ENCODE measurements at places on chromosomes 11 and 22. TPM values are rescaled to one million over a fixed set of nuclear protein-coding genes. Genes with fewer than 3 reads are reported as not detected.

DNA sequence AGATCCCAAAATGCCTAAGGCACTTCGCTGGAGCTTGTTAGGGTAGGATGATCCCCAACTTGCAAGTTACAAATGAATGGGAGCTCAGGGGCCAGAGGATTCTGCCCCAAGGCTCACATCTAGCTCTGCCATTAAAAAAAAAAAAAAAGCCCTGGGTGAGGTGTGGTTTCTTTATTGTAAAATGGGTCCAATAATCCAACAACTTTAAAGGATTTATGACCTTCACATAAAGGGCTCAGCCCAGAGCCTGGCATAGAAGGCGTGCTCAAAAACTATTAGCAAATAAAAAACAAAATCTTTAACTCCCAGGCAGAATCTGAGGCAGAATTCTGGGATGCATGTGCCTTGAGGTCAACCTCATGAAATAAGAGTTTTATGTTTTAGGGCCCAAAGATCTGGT, 42.5 kb downstream of the WT1 start:
- no peaks in the 10 kb centered on the region for H3K4me1 ChIP-seq
- H3K27me3 ChIP-seq, result peaks cover 16% of the 10 kb centered on the region
- no peak overlapping the region for H3K4me3 ChIP-seq
- no peak overlapping the region for H3K27ac ChIP-seq

DNA sequence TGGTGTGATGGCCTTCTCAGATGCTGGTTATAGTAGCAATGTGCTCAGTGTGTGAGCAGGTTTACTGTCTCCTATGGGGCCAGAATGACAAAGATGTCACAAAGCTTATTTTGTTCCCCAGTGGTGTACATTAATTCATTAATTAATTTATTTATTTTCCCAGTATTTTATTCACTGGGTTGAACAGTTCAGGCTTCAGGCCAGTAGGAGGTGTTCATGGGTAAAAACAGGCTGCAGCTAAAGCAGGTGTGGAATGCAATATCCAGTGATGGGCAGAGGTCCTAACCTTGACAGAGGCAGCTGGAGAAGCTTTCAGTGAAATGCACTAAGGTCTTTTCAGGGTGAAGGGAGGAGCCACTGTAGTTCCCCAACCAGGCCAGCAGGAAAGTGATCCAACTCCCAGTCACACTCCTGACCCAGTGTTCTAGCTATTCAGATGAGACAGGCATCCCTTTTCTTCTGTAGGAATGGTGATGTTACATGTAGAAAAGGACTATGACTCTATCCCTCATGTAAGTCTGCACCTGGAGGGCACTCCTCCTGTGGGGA, 7.8 kb upstream of the FANCF start:
- DNase-seq, result no peak
- no peaks in the 10 kb centered on the region for H3K4me1 ChIP-seq
- H3K27me3 ChIP-seq, result no peaks in the 10 kb centered on the region
- no peak overlapping the region for H3K27ac ChIP-seq

- no peaks in the 10 kb centered on the region for H3K27me3 ChIP-seq
- no peaks in the 10 kb centered on the region for H3K36me3 ChIP-seq
Measured at GRCh38 chr22:22703715-22704114, 59.3 kb downstream of the GGTLC2 start.

GRCh38 chr11:114153224-114153623, 93.7 kb downstream of the ZBTB16 start:
- no peaks in the 10 kb centered on the region for H3K36me3 ChIP-seq
- peaks cover 3% of the 10 kb centered on the region for H3K4me1 ChIP-seq
- no peak overlapping the region for H3K27ac ChIP-seq
- no peaks in the 10 kb centered on the region for H3K27me3 ChIP-seq

DNA sequence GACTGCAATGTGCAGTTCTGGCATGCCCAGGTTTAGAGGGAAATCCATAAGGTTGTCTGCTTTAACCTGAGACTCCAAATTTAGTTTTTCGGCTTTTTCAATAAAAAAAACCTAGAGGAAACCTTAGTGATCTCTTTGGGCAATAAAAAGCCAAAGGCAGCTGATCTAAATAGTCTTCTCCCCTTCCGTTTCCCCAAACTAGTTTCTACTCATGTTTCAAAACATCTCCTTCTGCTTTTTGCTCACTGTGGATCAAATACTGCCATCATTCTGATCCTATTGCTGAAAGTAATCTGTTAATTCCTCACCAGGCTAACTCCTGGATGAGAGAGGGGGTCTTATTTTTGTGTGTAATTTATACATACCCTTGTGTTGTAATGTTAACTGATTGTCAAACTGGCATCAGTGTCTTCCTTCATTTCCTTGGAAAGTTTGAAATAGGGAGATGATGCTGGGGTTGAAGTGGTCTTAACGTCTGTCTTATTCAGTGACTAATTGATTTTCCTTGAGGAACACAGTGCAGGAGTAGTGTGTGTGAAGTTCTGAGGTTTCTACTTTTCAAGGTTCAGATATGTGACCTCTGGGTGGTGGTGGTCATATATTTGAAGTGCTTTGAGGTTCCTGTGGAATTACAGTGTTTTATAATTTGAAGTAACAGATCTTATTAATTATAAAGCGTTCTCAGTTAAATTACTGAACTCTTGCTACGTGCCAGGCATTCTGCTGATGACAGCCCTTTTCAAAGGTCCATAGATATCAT, 55.0 kb downstream of the ARHGAP42 start:
- H3K36me3 ChIP-seq, result no peaks in the 10 kb centered on the region
- H3K4me1 ChIP-seq, result peaks cover 63% of the 10 kb centered on the region
- H3K27me3 ChIP-seq, result no peaks in the 10 kb centered on the region
- H3K27ac ChIP-seq, result peak overlapping the region; percentile 99

DNA sequence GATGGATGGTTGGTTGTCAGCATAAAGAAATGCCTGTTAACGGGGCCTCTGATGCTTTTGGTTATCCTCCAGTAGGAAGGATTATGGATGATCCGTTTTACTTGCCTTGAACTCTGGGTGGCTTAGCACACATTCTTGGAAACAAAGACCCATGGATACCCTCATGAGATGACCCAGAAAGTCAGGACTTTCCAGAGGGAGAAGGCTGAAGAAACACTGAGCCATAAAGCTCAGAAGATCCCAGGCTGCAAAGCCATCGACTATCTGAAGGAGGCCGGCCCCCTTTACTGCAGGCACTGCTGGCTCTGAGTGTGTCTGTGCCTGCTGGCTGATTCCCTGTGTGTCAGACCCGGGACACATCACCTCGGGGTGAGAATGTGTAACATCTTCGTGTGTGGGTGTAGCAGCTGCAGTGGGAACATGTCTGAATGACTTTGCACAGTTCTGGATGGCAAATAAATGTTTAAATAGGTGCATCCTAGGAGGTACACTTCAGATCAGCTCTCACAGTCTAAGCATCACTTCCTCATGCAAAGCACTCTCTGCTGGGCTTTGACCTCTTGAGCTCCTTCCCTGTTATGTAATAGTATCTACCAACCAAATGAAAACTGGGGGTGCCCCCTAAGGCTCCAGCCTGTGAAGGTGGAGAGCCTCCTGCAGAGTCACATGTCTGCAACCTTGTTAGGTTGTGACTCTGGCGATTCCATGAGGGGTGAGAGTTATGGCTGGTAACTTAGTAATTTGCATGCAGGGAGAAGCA, 1084.9 kb downstream of the TBC1D22A start:
- H3K4me3 ChIP-seq, result no peak overlapping the region
- H3K27ac ChIP-seq, result no peak overlapping the region

- H3K27me3 ChIP-seq, result no peaks in the 10 kb centered on the region
- no peak for DNase-seq
- no peak overlapping the region for H3K4me3 ChIP-seq
- H3K27ac ChIP-seq, result no peak overlapping the region
- H3K36me3 ChIP-seq, result no peaks in the 10 kb centered on the region
Measured at GRCh38 chr11:2621894-2622293, 77.9 kb downstream of the KCNQ1OT1 start.

DNA sequence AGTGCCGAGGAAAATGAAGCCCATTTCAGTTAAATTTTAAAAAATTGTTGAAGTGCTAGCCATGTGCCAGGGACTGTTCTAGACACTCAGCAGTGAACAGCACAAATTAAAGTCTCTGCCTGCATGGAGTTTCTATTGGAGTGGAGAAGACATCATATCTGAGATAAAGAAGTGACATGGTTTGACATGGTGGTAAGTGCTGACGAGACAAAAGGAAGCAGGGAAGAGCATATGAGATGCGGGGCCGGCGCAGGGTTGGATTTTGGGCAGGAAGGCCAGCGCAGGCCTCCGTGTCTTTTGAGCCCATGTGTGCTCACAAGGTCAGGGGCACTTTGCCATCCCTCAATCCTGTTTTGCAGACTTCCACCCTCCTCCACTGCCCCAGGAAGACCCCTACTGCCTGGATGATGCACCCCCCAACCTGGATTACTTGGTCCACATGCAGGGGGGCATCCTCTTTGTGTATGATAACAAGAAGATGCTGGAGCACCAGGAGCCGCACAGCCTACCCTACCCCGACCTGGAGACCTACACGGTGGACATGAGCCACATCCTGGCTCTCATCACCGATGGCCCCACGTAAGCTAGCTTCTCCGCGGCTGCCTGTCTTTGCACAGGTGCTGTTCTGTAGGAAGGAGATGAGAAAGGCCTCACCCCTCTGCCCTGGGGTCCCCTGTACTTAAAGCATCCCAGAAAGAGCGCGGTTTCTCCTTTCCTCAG, 29.6 kb downstream of the AMPD3 start:
- peaks cover 5% of the 10 kb centered on the region for H3K27me3 ChIP-seq
- no peak overlapping the region for H3K27ac ChIP-seq
- no peaks in the 10 kb centered on the region for H3K4me1 ChIP-seq
- DNase-seq, result no peak
- H3K36me3 ChIP-seq, result no peaks in the 10 kb centered on the region

DNA sequence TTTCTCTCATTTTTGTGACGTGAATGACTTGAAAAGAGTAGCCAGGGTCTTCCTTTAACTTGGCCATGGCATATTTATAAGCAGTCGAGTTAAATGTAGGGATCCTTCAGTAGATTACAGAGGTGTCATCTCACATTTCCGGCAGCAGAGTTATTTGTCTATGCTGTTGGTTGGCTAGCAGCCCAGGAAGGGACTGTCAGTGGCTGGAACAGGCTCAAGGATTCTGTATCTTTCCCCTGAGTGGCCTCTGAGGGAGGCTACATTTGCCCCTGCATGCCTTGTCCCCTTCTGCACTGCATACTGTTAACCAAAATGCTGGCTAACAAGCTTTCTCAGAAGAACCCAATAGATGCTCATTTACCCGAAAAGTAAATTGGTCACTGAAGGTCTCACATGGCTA, 187.6 kb downstream of the PGR start:
- peaks cover 10% of the 10 kb centered on the region for H3K4me1 ChIP-seq
- H3K4me3 ChIP-seq, result no peak overlapping the region
- peak overlapping the region; percentile 44 for H3K27ac ChIP-seq
- no peaks in the 10 kb centered on the region for H3K27me3 ChIP-seq
- DNase-seq, result peak; percentile 39
- peaks cover 20% of the 10 kb centered on the region for H3K36me3 ChIP-seq

GRCh38 chr11:79296141-79296540, 144.7 kb downstream of the TENM4 start:
- H3K27me3 ChIP-seq, result no peaks in the 10 kb centered on the region
- no peak overlapping the region for H3K4me3 ChIP-seq
- H3K36me3 ChIP-seq, result no peaks in the 10 kb centered on the region

MYBPC3 gene
- 489 TPM for total RNA-seq

PLA2G3 gene
- total RNA-seq, result 1.1 TPM

APOA4 gene
- total RNA-seq, result 0.86 TPM

Data from cardiac muscle cell (in vitro differentiated cells and primary cell).